ENCODE measurements at places on chromosomes 13 and 19. TPM values are rescaled to one million over a fixed set of nuclear protein-coding genes. Genes with fewer than 3 reads are reported as not detected.

DNA sequence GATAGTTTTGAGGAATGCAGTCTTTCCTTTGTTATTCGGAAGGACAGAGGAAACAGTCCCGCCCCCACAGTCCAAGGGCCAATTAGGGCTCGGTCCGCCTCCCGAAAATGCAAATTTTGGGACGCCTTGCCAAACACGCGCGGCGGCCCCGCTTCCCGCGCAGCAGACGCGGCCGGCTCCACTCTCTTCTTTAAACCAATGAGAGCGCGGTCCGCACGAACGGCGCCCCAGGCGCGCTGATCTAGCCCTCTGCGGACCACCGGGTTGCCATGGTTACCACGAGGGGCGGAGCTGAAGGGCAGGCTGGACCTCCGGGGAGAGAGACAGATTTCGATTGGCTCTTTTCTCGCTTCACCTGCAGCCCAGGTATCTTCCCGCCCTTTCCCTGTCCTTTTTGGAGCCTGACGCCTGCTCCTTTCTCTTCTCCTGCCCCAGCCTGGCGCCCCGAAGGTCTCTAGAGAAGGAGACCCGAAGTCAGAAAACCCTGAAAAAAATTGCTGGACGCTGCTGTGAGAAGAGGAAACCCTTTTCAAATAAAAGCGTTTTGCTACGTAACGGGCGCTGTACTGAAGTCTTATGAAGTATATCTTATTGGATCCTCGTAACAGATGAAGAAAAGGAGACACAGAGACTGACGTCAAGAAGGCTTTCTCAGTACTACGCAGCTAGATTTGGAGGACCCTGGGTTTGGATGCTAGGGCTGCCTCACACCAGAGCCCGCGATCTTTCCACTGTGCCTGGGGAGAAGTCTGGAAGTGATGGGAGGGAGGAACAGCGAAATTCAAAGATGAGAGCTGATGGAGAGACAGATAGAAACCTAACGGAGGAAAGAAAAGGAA is 2.0 kb downstream of the PTH2 start:
- DNase-seq: peak; percentile 85

Gene KLK6
- polyA plus RNA-seq: 30.3 TPM

Gene OLFM2
- 5.4 TPM for polyA plus RNA-seq

GRCh38 chr13:30362869-30363268 is 55.5 kb upstream of the KATNAL1 start:
- no peak for DNase-seq

- no peak for DNase-seq
Observed at GRCh38 chr19:46124638-46125115, at the start of gene IGFL3. TSS of gene IGFL3 (minus strand) at chr19:46124688. CDS start at chr19:46124649, 39 bp downstream.

Gene ZNF616
- polyA plus RNA-seq: 3.2 TPM

DNA sequence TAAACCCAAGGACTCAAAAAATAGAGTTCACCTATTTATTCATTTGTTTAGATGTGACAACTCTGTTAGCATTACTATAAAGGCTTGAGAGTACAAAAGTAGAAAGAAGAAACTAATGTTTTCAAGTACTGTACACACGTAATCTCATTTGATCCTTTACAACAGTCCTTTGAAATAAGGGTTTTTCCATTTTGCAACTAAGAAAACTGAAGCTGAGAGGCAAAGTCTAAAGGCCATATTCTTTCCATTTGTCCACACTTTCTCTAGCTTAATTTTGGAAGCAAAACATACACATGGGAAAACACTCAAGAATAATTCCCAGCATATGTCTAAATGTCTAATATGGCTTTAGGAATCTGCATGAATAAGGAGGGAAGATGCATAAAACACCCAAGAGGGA is 34.1 kb downstream of the ZAR1L start:
- no peak for DNase-seq

- no peak for DNase-seq
Observed at GRCh38 chr13:47829690-47830089, 171.4 kb downstream of the SUCLA2 start.

DNA sequence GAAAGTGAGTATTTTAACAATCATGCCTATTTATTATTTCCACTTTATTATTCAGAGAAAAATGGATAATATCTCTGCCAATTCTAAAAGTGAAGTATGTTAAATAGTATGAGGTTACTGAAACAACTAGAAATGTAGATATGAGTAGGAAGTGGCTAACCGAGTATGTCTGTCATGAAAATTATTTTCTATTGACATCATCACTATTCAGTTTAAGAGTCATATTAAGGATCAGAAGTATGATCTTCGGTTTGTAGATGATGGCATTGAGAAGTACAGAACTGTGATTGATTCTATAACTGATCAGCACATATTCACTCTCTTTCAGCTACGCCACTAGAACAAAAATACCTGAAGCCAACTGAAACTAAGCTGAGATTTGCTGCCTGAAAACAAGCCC is 146.4 kb upstream of the SLITRK5 start:
- DNase-seq: no peak

DNA sequence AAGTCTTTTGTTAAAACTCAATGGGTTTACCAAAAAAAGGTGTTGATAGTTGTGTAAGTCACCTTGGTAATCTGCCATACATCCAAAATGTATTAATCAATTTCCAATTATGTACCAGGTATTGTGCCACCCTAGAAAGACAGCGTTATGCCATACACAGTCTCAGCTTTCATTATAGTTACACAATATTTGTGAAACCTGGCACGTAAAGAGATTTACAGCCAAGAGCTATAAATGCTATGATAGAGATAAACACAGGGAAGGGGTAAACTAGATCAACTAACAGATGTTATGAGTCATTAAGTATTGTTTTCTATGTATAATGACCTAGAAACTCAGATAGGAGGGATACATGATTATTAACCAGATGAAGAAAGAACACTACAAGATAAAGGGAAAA is 725.6 kb upstream of the SLITRK5 start:
- DNase-seq: no peak

DNA sequence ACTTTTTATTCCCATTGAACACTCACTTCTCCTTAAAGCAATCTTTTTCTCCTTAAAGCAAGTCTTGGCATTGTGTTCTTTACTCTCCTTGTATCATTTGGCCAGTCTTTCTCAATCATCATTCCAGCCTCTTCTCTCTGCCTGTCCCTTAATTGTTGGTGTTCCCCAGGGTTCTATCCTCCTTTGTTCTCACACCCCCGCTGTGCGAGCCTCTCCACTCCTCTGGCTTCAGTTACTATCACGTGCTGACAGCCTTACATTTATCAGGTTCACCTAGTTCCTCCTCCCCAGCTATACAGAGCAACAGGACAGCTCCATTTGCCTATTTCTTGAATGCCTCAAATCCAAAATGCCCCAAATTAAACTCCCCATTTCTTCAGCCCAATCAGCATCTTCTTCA is 24.6 kb downstream of the CYSLTR2 start:
- no peak for DNase-seq

- DNase-seq: peak; percentile 64
Observed at GRCh38 chr19:36151144-36152018, 866 bp downstream of the COX7A1 start.

- DNase-seq: no peak
Observed at GRCh38 chr19:56811480-56811879, 29.0 kb downstream of the PEG3 start.

GRCh38 chr13:101703838-101704237 is 251.4 kb downstream of the ITGBL1 start:
- DNase-seq: no peak

Gene PEAK3
- polyA plus RNA-seq: not detected

GRCh38 chr13:113508521-113509254 is 18.2 kb upstream of the DCUN1D2 start:
- no peak for DNase-seq

- DNase-seq: no peak
Observed at GRCh38 chr13:19860884-19861655, 2.4 kb downstream of the ZMYM5 start.

Gene ZFP30
- polyA plus RNA-seq: 3.0 TPM

Gene HSPB6
- 53.1 TPM for polyA plus RNA-seq

DNA sequence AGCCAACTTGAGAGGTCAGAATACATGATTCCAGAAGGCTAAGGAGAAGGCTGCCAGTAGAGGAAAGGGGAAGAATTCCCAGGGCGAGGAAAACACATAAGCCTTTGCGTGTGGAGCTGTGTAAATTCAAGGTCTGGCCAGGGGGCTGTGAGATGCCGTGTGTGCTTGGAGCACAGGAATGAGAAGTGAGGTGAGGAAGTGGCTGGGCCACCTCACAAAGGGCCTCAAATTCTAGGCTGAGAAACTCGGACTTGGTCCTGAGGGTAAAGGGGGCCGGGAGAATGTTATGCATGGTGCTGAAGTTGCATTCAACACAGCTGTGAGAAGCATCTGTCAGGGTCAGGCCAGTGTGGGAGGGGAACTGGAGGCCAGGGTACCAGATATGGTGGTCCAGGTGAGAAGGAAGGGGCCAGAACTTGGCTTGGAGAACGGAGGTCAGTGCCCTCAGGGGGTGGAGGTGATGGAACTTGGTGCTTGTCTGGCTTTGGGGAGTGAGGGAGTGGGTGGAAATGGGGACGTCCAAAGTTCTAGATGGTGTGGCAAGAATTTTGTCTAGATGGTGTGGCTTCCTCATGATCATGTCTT is 4.9 kb upstream of the ZNF580 start:
- DNase-seq: no peak

GRCh38 chr13:55483626-55484158 is 1657.0 kb upstream of the PRR20A start:
- DNase-seq: no peak

DNA sequence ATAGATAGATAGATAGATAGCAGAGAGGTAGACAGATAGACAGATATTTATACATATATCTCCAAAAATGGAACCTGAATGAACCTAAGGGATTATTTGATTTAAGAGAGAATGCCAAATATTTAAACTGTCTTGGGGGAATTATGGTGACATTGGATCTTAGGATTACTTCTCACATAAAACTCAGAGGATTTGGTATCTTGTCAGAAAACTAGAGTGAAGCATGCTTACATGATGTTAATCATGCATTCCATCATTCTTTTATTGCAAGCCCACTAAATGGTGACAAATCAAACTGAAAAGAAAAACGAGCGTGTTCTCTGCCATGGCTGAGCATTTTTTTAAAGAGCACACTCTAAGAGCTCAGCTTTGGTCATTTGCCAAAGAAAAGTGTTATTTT is 165.2 kb downstream of the PCDH9 start:
- DNase-seq: no peak

DNA sequence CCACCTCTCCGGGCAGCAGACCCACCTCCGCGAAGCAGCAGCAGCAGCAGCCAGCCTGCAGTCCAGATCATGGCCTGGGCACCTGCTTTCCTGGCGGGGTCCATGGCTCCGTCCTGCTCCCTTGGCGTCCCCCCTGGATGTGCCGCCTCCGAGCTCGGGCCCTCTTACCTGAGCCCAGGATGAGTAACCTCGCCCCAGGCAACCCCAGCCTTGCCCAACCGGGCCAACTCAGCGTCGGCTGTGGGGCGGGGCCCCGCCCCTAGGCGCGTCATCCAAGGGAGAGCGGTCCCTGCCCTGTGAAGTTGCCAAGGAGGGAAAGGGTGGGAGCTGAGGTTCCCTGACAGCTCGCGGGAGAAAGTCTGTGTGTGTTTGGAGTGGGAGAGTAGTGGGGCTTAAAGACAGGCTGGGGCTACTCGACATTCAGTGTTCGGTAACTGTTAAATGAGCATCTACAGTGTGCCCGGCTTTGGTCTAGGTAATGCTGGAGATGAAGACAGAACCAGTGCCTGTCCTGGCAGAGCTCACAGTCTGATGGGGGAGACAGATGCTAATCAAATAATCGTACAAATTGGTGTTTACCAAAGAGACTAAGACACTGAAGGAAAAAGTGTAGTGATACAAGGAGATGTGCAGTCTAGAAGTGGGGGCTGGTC is at the start of gene LYPD3:
TSS of gene LYPD3 (minus strand) at position 141 of the 653 bp plus-strand sequence. CDS start at position 104, 37 bp downstream.
- DNase-seq: peak; percentile 61

Gene MAP4K1
- 3.9 TPM for polyA plus RNA-seq

GRCh38 chr19:18495204-18495911 is 26.5 kb downstream of the ELL start:
- DNase-seq: no peak

- no peak for DNase-seq
Observed at GRCh38 chr19:6048348-6048747, 62.0 kb downstream of the RFX2 start.

- no peak for DNase-seq
Observed at GRCh38 chr19:42926781-42927180, 9.1 kb upstream of the PSG6 start.

GRCh38 chr19:49592486-49593232 is 1.7 kb downstream of the PRR12 start:
- no peak for DNase-seq

DNA sequence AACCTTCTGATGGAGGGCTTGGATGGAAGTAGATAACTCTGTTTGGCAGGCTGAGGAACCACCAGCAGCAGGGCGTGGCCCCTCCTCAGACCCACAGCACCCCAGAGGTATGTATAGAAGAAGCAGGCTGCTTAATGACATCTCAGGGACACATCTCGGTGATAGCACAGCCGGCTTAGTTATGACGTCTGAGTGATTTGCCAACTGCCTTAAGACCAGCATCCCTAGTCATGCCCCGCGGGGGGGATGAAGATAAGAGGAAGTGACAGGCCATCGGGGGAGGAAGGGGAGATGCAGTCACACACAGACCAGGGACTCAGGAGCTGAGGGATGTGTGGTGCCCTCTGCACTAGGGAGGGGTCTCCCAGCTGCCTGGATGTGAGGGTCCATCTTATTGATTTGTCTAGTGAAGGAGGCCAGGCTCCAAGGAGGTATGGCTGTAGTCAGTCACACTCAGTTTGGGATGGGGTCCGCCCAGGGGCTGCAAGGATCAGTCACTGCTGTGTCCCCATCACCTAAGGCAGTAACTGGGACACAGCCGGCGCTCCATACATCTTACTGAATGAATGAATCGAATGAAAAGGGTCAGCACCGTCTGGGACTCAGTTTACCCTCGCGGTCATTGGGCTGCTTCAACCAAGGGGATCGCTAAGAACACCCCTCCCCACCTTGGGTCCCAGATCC is 19.2 kb upstream of the ERCC1 start:
- DNase-seq: peak; percentile 77

- no peak for DNase-seq
Observed at GRCh38 chr13:23753458-23753857, 135.7 kb downstream of the MIPEP start.

Gene LHB
- polyA plus RNA-seq: not detected

Measured in kidney (tissue), 22 donors.